ENCODE measurements at places on chromosomes 4 and X.

DNA sequence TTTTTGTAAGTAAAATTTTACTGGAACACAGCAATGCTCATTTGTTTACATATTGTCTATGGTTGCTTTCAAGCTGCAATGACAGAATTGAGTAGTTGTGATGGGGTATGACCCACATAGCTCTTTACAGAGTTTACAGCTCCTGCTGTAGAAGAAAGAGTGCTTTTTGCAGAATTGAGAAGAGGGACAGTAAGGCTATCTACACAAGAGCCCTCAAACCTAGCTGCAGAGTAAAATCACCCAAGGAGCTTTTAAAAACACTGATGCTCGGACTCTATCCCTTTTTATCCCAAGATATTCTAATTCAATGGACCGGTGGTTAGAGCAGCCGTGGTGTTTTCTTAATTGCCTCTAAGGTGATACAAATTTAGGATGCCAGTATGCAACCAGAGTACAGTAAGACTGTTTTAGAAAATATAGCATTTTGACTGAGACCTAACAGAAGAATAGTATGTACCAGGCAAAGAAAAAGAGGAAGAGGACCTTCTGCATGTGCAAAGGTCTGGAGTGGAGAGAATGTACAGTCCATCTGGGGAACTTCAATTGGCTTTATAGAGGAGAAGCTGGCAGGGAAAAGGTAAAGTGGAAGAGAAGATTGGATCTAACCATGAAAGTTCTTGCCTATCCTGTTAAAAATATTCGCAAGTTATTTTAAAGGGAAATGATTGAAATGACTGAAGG lies 663.6 kb upstream of the CPEB2 start:
- DNase-seq = no peak

- no peak for DNase-seq
These were observed 271.8 kb downstream of the INPP4B start for GRCh38 chr4:142574306-142574705.

DNA sequence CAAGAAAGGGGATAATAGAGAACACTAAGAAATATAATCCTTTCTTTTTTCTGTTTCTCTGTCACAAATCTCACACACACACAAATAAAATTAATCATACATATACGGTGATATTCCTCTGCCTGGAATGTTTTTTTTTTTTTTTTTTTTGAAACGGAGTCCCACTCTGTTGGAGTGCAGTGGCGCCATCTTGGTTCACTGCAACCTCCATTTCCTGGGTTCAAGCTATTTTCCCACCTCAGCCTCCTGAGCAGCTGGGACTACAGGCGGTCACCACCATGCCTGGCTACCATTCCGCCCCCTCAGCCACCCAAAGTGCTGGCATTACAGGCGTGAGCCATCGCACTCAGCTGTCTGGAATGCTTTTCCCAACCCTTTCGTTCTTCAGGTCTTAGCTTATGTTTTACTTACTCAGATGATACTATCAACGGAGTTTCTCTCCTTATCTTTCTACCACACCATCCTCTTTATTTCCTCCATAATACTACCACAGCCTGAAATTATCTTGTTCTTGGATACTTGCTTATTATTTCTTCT lies 69.3 kb downstream of the ANKRD17 start:
- DNase-seq = peak; percentile 26

- no peak for DNase-seq
These were observed 69.3 kb downstream of the NBDY start for GRCh38 chrX:56798339-56798711.

GRCh38 chr4:151276787-151277562 lies at the start of gene PRSS48:
Gene PRSS48 (plus strand): TSS chr4:151277161. CDS start chr4:151277173, 12 bp downstream.
- DNase-seq = peak; percentile 73
